ENCODE measurements at places on chromosomes 12 and 14.

GRCh38 chr12:87425942-87426554 is 603.2 kb downstream of the C12orf50 start:
- no peak for ATAC-seq

DNA sequence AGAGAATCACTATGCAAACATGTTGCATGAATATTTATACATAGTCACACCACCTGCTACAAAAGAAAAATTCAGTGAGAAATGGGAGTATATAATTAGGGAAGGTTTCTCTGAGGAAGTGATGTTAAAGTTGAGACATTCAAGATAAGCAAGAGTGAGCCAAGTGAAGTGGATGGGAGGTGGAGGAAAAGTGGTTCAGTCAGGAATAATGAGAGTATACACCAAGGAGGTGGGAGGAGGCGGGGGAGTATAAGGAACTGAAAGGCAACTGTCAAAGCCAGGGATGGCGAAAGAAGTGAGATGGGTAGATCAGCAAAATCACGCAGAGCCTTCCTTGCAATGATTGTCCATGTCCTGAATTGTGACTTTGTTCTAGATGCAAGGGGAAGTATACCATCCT is 33.7 kb downstream of the PRKD1 start:
- ATAC-seq, result no peak

GRCh38 chr12:24845615-24846014 is 103.3 kb downstream of the BCAT1 start:
- no peak for ATAC-seq

DNA sequence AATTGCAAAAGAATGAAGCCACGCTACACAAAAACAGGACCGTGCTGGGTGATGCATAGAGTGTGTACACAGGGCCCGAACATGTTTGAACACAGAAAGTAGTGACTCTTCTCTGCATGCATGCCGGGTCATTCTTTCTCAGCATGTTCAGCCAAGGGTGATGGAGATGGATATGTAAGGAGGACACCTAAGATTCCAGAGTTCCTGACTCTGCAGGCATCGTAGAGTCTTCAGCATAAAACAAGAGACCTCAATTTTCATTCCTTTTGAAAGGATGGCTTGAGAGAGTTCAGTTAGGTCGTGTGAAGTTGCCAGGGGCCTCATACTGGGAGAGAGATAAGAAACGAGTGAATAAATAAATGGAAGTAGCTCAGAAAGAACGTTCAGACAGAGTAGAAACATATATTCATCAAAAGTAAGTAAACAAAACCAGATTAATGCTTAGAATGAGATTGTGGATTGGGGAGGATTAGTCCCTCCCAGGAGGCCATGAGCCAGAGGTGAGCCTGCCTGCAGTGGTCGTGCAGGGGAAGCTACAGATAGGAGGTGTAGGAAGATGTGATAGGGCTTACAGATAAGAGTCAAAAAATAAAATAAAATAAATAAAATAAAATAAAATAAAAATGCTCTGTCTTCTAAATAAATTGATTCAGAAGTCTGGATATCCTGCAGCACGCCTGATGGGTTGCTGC is 27.6 kb upstream of the SEL1L start:
- no peak for ATAC-seq

- ATAC-seq, result no peak
Measured at GRCh38 chr14:52923902-52924575, 26.8 kb downstream of the FERMT2 start.

GRCh38 chr14:60653701-60654161 is 4.5 kb upstream of the SIX1 start:
- ATAC-seq, result no peak

DNA sequence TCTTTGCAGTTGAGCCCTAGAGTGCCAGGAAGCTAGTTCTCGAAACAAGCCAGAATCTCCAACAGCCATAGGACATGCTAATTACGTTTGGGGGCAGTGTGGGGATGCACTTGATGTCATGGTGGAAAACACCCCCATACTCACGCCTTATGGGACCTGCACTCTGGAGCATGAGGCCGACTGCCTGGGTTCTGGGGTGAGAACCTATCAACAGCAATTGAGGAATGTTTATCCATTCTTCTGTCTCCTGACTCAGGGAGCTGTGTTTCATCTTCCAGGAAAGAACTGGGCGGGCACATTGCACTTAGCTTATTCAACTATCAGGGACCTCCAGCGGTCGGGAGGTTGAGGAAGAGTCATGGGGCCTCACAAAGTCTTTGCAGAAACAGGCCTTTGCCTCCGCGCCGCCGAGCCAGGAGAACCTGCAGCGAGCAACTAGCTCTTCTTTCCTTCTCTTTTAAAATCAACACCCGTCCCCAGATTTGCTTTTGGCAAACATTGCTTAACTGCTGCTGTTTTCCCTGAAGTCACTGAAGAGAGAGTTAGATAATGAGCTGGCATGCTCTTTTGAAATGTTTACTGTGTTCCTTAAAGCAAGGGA is 226.1 kb upstream of the DIO3 start:
- ATAC-seq, result no peak

DNA sequence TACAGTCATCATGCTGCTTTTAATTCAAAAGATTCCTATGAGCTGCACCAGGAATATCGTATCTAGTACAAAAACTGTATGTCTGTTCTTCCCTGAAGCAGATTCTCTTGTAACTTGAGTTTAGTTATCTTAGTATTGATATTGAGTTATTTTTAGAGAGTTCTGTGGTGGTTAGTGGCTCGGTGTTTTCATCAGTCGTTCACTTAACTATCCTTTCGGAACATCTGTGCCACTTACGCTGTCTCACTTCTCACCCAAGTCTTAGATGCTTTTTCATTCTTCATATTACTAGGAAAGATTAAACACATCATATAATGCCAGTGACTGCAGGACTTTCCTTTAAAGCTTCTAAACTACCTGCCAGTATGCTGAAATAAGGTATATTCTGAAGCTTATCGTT is 251.0 kb downstream of the FBXL14 start:
- ATAC-seq, result no peak

DNA sequence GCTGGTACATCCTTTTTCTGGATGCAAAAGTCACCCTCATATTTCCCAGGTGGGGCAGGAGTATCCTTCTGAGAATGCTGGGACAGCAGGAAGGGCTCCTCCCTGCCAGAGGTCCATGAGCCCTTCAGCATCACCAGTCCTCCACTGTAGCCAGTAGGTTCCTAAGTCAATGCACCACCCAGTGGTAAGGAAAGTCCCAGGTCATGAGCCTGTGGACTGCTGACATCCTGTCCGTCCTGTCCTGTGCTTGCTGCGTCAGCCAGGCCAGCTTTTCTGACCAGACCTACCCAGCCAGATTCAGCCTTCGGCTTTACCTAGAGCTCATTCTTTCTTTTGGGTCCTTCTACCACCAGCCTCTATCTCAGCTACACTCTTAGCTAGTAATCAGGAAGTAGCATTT is 23.0 kb upstream of the ACTN1 start:
- ATAC-seq, result no peak

DNA sequence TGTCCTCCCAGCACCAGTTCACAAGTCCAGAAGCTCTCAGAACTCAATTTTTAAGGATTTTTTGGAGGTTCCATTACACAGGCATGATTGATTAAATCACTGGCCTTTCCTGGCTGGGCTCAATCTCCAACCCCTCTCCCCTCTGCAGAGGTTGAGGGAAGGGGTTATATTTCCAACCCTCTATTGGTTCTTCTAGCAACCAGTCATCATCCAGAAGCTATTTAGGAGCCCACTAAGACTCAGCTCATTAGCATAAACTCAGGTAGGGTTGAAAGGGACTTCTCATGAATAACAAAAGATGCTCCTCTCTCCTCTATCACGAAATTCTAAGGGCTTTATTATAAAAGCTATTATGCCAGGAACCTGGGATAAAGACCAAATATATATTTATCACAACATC is 41.5 kb downstream of the SPPL3 start:
- no peak for ATAC-seq

GRCh38 chr12:26122061-26122680 is 2.7 kb downstream of the BHLHE41 start:
- peak; percentile 40 for ATAC-seq

DNA sequence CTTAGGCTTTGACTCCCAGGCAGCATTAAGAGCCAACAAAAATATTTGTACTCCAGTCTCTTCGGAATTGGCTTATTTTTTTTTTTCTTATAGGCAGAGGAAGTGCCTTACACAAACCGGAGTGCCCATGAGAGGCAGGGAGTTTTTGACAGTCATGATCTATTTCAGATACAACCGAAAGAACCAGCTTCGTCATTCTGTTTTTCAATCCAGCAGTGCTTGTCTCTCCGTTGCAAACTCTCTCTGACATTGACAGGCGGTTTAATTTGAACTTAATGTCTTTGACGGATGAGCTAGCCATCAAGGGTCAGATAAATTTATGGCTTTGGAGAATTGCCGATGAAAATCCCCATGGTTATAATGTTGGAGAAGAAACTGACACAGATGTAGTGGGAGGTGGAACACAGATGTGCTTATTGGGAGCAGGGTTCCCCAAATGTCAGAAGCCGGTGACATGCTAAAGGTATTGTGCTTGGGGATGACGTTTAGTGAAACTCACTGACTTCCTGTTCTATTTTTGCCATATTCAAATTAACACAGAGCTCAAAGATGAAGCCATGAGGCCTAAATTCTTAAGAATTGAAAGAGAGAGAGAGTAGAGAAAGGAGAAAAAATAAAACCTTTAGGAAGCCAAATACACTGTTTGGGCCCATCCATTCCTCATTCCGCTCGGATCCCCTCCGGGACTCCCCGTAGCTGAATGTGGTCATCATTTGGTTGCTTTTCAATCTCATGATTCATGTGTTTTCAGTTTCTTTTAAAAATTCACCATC is 59.7 kb downstream of the PLXNC1 start:
- ATAC-seq, result peak; percentile 97

- no peak for ATAC-seq
Measured at GRCh38 chr12:131313635-131314034, 359.9 kb downstream of the ADGRD1 start.

DNA sequence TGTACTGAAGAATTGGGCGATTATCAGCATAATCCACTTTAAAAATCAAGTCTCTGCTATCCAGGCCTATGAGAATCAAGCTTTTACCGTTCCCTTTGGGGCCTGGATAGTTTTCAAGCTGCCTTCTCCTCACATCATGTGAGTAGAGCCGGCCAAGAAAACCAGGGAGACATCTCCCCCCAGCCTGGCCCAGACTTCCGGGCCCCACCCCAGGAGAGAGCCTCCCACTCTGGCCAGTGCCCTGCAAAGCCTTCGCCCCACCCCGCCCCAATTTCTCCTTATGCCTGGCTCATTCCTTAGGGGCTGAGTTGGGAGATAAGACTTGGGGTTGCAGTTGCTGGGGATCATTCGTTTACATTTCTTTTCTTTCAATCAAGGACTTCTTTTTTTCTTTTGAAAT is 1.4 kb upstream of the TMEM132C start:
- no peak for ATAC-seq

- ATAC-seq, result peak; percentile 85
Measured at GRCh38 chr12:14314801-14315200, 50.7 kb upstream of the ATF7IP start.

GRCh38 chr14:74549588-74549987 is 56.0 kb downstream of the ISCA2 start:
- ATAC-seq, result no peak

- ATAC-seq, result no peak
Measured at GRCh38 chr12:78562368-78563205, 302.0 kb upstream of the SYT1 start.

GRCh38 chr12:2768224-2768961 is 26.4 kb upstream of the FKBP4 start:
- ATAC-seq, result no peak

DNA sequence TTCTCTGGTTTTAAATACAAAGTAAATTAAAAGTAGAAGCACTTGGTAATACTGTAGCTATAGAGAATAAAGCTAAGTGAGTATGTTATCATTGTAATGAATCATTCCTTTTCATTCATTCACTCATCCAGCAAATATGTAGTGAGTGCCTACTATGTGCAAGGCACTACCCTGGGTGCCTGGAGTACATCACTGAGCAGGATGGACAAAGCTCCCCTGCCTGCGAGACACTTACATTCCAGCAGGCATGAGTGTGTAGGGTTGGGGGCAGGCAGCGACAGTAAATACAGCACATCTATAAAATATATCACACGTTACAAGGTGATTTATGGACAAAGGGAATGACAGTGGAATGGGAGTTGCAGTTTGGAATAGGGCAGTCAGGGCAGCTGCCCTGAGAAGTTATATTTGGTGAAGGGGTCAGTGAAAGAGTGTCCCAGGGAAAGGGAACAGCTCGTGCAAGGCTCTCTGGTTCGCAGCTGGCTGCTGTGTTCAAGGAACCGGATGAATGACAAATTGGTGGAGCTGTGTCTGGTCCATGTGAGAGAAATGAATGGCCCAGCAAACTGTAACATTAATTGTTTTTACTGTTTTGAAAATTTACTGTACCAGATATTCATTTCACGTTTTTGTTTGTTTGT is 159.6 kb downstream of the CRADD start:
- ATAC-seq, result no peak

DNA sequence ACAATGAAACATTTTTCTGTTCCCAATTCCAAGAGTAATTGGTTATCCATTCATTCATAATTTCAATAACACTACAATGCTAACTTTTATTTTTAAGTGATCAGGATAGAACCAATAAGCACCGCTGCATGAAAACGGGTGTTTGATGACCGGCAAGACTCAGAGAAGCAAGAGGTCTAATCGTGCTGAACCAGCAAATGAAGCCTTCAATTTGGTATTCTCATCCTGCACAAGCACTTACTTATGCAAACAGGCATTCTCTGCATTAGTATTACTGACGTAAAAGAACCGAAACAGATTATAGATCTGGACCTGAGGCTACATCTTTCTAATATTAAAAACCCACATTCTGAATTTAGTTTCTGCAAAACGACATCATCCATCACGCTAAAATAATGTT is 67.7 kb downstream of the RBM19 start:
- ATAC-seq, result no peak

GRCh38 chr14:90562652-90563051 is 165.8 kb downstream of the CALM1 start:
- ATAC-seq, result no peak

DNA sequence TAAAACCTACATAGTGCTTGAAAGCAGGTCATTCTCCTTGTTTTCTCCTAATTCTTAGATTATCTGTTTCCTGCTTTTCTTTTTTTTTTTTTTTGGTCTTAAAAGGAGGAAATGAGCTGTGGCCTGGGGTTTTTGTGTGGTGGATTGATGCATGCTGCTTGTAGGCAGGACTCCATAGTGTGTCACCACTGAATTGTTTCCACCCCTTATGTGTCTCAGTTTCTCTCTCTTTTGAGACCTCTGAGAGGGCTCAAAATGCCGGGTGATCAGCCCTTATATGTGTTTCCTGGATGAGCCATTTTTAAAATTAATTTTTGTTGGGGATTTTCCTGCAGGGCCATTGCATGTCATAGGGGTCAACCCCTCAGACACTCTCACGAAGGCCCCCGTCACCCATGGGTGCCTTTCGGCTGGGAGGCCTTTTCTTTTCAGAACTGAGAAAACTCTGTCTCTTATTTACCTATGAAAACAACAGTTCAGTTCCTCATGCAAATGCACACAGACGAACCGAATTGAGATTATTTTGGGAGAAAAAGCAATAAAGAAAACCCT is 32.0 kb upstream of the LRRK2 start:
- peak; percentile 99 for ATAC-seq

GRCh38 chr12:15741082-15741481 is 48.1 kb downstream of the EPS8 start:
- ATAC-seq, result no peak
